ENCODE measurements at places on chromosomes 12 and 14.
A peak's percentile ranks its signal among the peaks of the same experiment; 100 is the strongest.

DNA sequence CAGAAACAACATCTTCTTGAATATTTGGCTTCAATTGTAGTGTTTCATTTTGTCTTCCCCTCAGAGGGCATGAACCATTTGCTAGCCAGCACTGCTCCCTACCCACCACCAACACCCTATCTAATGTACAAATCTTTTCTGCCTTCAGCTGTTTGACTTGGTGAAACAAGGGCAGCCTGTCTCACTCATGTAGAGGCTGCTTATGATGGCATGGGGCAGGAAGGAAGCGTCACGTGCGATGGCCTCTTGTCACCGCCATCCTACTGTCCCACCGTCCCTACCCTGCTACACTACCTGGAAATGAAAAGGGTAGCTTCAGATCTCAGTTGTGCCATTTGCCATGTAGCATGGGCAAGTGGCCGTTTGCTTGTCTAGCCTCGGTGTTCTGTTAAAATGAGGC, 29.9 kb upstream of the LRTM2 start:
- DNase-seq, result no peak

- peak; percentile 48 for DNase-seq
Measured at GRCh38 chr12:6961695-6962284, 8.7 kb downstream of the PHB2 start.

- DNase-seq, result no peak
Measured at GRCh38 chr14:22872833-22873520, 1.4 kb downstream of the LRP10 start.

DNA sequence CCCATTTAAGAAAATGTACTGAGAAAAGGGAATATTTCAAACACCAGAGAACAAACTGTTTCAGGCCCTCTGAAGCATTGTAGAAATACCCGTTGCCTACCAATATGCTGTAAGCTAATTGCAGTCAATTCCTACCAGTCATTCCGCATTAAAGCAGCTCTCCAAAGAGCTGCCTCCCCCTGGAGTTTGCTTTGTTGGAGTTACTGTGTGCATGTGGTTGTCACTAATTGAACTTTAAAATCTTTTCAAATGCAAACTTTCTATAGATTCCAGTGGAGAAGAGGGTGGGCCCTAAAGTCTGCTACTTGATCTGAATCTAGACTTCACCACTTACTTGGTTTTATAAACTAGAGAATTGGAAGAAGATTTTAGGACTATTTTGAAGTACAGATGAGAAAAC, 112.7 kb downstream of the PLXNC1 start:
- no peak for DNase-seq

DNA sequence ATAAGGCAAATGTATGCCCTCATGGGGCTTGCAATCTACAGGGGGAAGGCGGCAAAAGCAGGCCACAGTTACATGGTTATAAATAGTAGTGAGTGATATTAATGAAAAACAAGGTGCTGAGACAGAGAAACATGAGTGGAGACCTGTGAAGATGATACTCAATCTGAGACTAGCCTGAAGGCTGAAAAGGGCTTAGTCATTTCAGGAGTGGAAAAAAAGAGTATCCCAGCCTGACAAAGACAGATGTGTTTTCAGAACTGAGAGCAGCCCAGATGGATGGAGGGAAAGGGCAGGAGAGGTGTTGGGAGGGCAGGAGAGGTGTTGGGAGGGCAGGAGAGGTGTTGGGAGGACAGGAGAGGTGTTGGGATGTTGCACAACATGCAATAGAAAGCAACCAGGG, 181.9 kb downstream of the C12orf42 start:
- no peak for DNase-seq

- no peak for DNase-seq
Measured at GRCh38 chr12:12181511-12181910, 85.3 kb downstream of the LRP6 start.

DNA sequence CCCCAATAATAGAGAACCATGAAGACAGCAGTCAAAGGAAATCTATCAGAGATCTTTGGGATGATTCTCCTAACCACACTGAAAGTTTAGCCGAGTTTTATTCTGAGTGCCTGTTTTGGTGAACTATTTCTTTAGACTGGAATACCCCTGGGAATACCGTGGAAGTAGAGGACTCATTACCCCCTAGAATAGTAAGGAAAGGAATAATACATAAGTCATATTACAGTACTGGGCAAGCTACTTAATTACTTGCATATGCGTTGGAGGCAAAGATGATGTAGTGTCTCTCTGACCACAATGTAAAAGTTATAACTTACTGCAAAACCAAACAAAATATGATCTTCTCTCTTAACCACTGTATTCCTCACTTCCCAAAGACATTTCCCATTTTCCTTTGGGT, 25.5 kb downstream of the ZC2HC1C start:
- no peak for DNase-seq

DNA sequence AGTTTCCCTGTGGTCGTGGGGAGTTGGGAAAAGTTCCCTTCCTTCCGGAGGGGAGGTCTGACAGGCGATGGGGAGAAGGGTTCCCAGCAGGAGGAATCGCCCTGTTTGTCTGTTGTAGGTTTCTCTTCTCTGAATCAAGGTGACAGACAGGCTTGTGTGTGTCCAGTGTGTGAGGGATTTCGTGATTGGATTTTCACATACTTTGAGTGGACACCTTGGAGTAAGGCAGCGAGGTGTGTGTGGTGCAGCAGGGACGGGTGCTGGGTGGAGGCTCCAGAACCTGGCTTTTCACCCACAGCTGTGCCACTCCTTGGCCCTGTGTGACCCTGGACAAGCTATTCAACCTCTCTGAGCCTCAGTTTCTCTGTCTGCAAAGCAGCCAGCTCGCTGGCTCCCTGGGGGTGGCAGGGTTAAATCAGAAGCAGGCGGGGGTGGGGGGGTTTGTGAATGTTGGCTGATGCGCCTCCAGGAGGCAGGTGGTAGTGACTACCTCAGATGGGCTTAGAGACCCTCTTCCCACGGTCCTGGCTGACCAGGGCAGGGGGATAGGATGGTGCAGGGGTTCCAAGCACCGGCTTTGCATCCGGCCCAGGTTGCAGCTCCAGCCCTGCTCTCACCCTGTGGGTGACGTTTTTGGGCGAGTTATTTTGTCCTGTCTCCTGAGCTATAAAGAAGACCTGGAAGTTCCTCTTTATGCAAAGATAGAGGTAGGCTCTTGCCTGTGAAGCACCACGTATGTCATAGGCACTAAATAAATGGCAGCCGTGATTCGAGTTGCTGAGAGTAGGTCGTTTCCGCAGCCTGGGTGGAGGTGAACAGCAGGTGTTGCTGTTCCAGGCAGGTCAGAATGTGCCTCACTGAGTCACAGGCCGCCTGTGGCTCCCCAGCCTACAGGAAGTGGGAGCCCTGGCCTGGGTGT, 679 bp downstream of the BDKRB2 start:
- no peak for DNase-seq

DNA sequence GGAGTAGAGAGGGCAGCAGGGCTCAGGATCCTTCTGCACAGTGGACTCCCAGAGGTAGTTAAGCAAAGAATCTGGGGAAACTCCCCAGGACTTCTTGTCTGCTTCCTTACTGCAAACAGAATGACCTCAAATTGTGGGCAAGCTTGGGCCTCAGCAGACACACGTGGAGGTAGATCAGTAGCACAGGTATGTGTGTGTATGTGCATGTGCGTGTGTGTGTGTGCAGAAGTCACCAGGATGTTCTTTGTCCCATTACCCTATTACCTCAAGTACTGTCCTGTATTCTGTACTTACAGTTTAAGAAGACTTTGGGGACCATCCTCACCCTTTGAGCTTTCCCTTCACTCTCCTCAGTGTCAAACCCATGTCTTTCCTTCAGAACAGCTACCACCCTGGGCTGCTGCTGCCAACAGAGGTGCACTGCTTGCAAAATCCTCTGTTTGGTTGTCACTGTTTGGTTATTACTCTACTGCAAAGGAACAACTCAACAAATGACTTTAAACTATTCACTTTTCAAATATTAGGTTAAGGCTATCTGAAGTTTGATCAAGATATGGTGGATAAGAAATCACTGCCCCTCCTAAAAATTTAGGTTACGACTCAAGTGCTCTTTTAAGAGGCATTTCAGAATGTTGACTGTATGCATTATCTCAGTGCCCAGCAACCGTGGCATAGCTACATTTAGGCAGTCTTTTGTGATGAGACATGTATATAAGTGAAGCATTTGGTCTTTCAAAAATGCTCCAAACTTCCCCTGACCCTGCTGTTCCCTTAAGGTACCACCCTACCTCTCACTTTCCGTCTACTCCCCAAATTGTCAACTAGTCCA, 78.2 kb upstream of the MBIP start:
- DNase-seq, result no peak

- DNase-seq, result peak; percentile 20
Measured at GRCh38 chr12:106149096-106149784, 10.5 kb upstream of the NUAK1 start.

GRCh38 chr14:103518422-103519042, 4.1 kb downstream of the CKB start:
- DNase-seq, result no peak

- no peak for DNase-seq
Measured at GRCh38 chr14:38316922-38317321, 61.0 kb upstream of the CLEC14A start.

- DNase-seq, result no peak
Measured at GRCh38 chr12:31280183-31280582, 45.8 kb downstream of the SINHCAF start.

DNA sequence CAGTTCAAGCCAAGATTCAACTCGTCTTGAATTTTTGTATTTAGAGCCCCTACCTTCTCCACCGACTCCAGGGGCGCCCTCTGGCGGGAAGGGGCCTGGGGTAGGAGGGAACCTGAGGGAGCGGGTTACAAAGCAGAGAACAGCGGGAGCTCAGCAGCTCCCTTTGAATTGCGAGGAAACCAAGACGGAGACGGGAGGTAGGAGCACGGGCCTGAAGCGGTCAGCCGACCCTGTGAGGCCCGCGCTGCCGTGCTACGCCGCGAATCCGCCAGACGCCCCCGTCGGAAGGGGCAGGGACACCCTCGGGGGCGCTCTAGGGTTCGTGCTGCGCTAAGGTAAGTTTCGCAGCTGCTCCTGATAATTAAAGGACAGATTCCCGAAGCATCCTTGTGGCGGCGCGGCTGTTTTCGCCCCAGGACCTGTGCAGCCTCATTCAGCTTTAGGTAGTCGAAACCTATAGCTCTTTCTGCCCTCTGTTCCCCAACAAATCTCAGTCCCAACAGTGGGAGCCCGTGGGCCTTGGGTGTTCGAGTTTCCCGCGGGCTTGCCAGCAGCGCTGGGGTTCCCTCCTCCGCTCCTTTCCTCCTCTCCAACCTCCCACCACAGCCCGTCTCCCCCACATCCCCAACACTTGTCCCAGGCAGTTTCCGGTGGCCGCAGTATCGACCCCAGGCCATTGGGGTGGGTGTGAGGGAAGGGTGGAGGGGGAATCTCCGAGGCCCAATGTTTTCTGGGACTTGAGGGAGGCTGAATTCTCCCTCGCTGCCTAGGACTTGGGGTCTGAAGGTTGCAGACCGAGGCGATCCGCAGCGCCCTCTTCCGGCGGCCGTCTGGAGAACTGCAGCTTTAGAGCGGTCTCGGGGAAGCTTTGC, 5.1 kb upstream of the NKX2-1 start:
- no peak for DNase-seq

GRCh38 chr12:80655751-80656150, 51.7 kb upstream of the MYF6 start:
- no peak for DNase-seq

DNA sequence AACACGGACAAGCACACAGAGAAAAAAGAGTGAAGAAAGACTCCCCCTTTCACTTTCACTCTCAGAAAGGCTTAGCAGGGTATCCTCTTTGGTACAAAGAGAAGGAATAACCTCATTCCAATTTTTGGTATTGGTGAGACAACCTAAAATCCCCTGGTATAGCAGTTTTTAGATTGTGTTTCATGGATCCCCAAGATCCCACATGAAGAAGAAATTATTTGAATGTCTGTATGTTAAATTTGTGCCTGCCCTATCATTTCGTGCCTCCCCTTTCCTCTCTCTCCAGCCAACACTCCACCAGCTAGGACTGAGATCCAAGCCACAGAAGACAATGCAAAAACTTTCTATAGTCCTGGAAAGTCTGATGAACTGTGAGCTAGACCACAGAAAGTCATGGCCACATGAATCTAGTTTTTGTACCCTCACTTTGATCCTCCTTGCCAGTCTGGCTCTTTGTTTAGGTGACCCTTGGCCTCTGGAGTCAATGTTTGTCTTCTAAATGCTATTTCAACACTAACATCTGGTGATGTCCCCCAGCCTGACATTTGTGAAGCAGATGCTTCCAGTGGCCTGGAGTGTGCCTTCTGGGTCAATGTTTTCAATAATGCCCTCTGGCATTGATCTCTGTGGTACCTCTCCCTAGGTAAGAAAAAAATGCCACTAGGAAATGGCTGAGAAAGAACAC, 181.9 kb upstream of the BMP4 start:
- DNase-seq, result no peak

DNA sequence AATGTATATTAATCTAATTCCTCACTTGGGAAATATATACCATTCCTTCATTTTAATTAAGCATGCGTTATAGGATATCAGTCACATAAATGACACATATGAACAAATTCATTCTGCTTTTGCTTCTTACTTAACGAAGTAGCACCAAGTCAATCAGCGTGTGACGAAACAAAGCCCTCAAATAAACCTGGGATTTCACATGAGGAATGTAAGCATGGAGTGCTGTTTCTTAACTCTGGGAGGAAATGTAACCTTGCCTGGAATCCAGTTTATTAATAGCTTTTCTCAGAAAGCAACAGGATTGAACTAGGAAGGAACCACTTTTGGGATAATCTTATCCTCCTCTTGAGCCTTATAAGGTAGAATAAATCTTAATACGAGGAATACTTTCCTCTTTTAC, 72.0 kb downstream of the NIN start:
- no peak for DNase-seq

- DNase-seq, result no peak
Measured at GRCh38 chr12:65306366-65307168, 28.1 kb downstream of the MSRB3 start.

- no peak for DNase-seq
Measured at GRCh38 chr14:104826189-104826860, 25.4 kb downstream of the ZBTB42 start.

DNA sequence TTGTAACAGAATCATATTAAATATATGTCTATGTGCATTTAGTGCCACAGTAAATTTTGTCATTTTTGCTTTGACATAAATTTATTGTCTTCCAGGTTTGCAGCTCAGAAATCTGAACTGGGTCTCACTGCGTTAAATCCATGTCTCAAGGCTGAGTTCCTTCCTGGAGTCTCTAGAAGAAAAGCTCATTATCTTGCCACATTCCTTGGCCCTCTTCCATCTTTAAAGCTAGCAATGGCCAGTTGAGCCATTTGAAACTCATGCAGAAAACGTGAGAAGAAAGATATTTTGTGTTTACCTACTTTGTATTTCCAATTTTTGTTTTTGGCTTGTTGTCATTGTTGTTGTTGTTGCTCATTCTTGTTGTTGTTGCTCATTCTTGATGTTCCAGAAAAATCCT, 10.7 kb downstream of the PRH1 start:
- DNase-seq, result no peak

All from SIG-M5 (cell line).